Motor neuron (in vitro differentiated cells): ENCODE measurements at places on chromosomes 6 and 20. TPM values are rescaled to one million over a fixed set of nuclear protein-coding genes. Genes with fewer than 3 reads are reported as not detected.

DNA sequence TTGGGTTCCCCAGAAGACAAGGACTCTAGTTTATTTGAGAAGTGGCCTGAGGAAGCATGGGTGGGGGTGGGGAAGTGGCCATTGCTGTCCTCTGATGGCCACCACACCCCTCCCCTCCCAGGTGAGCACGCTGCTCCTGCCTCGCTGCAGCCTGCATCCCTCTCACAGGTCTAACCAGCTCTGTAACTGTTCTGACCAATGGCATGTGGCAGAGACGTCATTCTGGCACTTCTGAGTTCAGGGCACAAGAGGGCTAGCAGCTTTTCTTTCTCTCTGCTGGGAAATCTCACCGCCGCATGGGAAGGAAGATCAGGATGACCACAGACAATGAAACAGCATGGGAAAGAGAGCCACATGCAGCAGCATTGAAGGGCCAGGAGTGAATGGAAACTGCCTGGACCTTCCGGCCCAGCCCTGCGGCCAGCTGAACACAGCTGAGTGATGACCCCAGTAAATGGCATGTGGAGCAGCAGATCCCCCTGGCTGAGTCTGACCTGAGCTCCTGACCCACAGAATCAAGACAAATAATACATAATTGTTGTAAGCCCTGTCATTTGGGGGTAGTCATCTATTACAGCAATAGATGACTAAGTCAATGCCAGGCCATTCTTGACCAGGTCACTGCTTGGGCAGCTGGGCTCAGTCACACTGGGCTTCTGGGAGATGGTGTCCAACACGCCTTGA is 179.8 kb downstream of the LINC00237 start:
- ATAC-seq: no peak

DNA sequence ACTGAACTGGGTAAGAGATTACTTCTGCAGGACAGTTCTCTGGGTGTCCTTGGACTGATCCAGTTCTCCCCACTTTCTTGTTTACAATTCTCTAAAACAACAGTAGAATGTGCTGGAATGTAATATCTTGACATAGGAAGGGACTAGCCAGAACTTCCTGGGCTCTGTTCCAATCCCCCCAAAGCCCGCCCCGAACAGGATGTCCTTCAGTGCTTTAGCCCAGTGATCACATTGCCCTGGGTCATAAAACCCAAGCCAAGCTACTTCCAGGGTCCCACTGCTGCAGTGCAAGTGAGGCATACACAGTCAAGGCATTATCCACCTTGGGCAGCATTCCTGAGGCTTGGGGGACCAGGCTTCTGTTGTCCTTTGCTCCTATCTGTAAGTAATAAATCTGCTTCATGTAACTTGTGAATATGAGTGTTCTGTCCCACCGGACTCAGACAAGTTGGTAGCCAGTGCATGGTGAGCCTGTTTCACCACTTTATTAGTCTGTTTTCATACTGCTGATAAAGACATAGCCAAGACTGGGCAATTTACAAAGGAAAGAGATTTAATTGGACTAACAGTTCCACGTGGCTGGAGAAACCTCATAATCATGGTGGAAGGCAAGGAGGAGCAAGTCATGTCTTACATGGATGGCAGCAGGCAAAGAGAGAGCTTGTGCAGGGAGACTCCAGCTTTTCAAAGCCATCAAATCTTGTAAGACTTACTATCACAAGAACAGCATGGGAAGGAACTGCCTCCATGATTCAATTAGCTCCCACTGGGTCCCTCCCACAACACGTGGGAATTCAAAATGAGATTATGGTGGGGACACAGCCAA is 23.5 kb downstream of the FITM2 start:
- ATAC-seq: no peak

Gene NRSN1
- 17.5 and 21.8 TPM in 2 replicates for total RNA-seq

Gene TRIM10
- total RNA-seq: 0.08 TPM in 1 of 2 replicates, not detected in the other

DNA sequence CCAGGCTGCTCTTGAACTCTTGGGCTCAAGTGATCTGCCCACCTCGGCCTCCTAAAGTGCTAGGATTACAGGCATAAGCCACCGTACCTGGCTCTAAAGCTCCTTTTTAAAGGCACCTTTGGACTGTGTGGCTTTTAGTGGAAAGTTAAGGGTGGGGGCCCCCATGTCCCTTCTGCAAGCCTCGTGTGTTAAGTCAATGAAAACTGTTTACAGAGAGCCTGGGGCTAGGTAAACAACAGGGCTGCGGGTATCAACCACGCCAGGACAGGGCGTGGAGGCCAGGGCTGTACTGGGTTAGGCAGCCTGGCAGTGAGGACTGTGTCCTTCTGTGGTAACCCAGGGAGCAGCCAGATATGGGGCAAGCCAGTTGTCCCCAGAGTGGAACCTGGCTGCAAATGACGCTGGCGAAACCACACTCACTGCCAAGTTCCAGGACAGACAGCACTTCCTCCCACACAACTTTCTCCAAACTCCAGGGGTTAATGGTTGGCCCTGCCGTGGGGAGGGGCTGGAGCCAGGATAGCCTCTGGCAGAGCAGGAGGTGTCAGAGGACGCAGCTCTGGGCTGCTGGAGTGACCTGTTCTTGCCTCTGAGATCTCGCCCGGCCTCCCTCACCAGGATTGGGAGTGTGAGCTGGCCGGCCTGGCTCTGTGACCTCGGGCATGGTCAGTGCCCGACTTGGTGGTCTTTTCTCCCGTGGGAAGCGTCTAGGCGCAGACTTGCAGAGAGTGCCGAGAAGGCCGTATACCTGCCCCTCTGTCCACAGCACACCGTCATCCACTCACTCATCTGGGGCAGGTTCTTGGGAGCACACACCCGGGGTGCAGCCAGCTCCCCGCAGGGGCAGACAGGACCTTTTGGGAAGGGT is 3.2 kb downstream of the SLC17A9 start:
- ATAC-seq: no peak
